Pulmonary artery endothelial cell (primary cell): ENCODE measurements at places on chromosomes 4 and X. TPM values are rescaled to one million over a fixed set of nuclear protein-coding genes. Genes with fewer than 3 reads are reported as not detected.

GRCh38 chrX:56995271-56995994 is at the start of gene SPIN3:
TSS of gene SPIN3 (minus strand) at chrX:56995541. CDS start at chrX:56994947, 594 bp downstream.
- peak; percentile 17 for DNase-seq

IBSP gene
- total RNA-seq, result not detected in 2 replicates

PABPC5 gene
- 0.92 and 2.0 TPM in 2 replicates for total RNA-seq

DNA sequence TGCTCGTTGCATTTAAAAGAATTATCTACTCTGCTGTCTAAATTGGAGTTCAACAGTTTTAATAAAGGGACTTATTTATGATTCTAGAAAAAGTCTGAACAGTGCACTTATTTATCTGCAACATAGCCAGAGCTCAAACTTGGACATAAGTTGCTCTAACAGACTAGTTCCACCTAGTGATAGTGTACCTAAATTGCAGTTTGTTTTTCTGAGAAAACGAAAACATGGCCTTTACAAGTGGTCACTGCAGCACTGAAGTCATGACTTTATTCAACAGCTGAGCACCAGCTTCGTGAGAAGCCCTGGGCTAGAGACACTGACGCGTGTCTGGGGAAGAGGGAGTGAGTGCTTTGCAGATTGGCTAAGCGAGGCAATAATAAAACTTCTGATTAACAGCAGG is 77.3 kb upstream of the IGSF1 start:
- DNase-seq, result no peak

GRCh38 chr4:133186210-133186609 is 37.1 kb downstream of the PCDH10 start:
- DNase-seq, result no peak

GRCh38 chrX:132395645-132396044 is 93.2 kb downstream of the MBNL3 start:
- no peak for DNase-seq

PPP1R3F gene
- 1.5 and 3.1 TPM in 2 replicates for total RNA-seq

DNA sequence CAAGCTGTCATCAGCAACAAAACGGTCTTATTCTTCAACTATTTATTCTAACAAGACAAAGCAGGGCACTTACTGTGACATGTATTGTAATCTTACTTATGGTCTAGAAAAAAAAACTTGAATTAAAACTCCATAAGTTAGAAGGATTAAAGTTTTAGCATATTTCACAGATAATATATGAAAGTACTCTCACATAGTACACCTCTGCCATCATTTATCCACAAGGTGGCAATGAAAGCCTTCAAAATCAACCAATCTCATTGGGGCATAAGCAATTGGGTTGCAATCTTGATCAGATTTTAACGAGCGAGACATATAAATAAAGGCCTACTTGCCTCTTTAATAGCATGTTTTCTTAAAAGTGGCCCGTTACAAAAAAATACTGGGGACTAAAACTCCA is 1382.9 kb downstream of the FAM133A start:
- no peak for DNase-seq

AKAP14 gene
- total RNA-seq, result not detected in 2 replicates

DNA sequence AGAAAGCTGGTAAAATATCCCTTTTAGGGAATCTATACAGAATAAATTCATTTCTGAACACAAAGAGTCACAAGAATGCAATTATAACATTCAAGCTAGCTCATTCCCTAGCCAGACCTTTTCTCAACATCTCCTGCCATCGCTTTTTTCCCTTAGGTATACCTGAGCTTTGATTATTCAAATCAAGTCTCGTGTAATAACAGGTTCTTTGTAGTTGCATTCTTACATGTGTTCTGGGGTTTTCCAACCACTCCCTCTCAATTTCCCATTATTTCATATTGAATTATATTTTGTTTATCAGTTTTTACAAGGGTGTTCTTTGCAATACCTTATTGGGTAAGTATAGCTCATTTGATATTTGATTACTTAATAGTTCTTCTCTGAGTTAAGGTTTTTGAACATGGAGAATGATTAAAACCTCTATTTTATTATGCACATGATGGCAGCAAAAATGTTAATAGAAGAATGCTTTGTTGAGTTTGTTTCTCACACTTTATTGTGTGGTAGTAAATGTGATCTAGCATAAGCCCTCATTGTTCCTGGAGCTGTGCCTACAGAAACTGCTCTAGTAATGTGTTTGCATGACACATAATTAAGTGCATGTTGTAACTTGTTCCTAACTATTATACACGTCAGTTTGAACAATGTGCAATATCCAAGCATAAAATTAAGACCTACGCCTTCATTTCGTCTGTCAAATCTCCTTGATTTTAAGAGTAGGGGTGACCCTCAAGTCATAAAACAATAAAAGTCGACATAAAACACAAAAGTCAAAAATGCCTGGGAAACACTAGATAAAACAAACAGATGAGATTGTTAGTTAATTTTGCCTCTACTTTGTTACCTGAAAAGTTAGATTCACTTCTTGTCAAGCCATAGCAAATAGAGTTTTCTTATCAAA is 124.0 kb upstream of the POF1B start:
- no peak for DNase-seq

DNA sequence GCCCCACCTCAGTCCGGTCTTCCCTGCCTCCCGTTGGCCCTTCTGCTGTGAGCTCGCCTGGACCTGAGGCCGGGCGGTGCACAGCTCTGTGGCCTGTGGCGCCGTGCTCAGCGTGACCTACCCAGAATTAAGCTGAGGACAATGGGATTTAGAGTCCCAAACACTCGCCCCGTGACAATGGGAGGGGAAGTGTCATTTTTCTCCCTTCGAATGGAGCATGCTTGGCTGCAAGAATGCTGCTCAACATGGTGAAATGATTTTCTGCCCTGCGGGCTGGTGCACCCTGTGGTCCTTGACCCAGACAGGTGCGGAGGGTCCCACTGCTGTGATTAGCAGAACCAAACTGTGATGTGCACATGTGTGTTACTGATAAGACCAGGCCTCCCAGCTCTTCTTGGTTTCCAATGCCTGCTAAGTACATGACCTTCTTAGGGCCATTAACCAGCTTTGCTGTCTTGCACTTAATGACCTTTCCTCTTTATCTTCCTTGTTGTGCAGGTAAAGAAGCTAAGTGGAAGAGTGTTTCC is 772 bp downstream of the EOLA1 start:
- DNase-seq, result no peak

DNA sequence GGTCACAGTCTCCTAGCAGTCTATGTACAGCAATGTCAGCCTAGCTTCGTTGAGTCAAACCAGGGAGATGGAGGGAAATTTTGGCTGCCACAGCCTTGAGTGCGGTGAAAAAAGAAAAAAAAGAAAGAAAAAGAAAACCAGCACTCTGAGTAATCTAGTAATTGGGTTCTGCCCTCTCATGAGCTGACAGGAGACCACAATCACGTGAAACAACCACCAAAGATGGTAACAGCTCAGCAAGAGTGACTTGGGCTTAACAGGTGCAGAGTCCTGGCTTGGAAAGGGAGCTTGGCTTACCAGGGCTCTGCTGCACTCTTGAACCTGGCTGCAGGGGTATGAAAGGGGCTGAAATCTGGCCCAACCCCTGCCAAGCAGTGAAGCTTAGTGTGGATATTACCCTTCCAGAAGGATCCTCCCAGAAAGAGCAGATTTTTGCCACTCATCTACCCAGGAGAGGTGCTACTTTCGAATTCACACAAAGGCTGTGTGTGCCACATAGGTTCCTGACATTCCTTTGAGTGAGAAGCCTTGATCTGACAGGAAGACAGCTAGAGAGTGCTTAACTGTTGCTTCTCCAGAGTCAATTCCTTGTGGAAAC is 350.3 kb downstream of the PTTG2 start:
- no peak for DNase-seq

- DNase-seq, result no peak
Measured at GRCh38 chr4:120561648-120562047, 360.9 kb downstream of the PRDM5 start.

GRCh38 chr4:123246085-123246484 is 150.5 kb upstream of the SPRY1 start:
- no peak for DNase-seq

TNIP3 gene
- total RNA-seq, result 0.20 and 1.2 TPM in 2 replicates

DNA sequence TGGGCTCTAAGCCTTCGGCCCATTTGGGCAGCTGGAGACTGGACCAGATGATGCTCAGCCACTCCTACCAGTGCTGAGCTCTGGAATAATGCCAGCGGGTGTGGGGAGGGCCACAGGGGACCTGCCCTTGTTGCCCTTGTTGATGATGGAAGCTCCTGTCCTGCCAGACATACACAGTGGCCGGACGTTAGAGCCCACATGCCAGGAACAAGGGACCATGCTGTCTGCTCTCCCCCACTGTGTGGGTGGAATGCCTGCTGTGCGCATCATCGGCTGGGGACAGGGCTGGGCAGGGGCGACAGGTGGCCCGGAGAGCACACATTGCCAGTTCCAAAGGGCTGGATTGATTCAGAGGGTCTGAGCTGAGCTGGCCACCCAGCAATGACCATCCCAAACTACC is 2.0 kb downstream of the ABLIM2 start:
- DNase-seq, result no peak

DNA sequence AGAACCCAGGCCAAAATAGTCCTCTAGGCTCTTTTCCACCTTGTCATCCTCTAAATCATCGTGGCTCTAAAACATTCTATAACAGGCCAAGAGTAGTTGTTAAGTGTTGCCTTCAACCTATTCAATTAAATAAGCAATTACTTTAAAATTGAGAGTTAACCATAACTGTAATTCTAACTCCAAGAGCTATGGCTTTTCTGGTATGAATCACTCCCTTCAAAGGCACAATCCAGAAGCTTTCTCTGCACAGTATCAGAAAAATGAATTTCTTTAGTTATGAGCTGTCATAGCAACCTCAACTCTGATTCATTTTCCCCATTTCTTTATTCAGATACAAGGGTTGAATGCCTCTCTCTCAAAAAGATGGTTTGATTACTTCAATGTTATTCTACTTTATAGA is 21.7 kb downstream of the INPP4B start:
- DNase-seq, result no peak

- DNase-seq, result no peak
Measured at GRCh38 chr4:85522836-85523235, 47.9 kb downstream of the ARHGAP24 start.

RS1 gene
- not detected in 2 replicates for total RNA-seq

DNA sequence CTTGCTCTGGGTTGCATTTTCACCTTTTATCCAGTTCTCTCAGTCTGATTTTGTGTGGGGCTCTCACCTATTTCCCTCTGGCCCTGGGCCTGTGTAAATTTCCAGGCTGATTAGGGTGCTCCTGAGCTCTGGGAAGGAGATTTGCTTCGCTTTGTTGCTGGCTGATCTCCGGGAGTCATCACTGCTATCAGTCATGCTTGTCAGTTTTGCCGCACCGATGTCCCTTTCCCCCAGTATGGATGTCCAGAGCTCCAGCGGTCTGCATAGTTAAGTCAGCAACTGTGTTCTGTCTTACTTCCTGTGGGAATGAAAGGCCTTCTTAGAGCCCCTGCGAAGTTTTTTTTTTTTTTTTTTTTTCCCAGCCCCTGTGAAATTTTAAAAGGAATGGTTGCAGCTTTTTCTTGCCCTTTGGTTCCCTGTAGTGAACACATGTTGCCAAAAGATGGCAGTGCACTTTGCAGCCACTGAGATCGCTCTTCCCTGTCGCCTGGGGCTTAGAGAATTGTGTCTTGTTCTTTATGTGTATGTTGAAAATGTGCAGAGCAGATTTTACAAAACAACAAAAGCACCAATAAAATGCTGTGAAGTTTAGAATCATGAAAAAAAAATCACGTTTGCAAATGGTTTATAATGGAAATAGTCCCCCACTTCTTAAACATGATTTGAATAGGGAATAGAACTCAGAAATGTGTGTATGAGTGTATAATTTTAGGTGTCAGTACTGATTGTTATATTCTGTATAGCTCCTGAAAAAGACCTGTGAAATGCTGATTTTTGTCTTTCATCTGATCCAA is 109.1 kb upstream of the SLC4A4 start:
- DNase-seq, result no peak

DNA sequence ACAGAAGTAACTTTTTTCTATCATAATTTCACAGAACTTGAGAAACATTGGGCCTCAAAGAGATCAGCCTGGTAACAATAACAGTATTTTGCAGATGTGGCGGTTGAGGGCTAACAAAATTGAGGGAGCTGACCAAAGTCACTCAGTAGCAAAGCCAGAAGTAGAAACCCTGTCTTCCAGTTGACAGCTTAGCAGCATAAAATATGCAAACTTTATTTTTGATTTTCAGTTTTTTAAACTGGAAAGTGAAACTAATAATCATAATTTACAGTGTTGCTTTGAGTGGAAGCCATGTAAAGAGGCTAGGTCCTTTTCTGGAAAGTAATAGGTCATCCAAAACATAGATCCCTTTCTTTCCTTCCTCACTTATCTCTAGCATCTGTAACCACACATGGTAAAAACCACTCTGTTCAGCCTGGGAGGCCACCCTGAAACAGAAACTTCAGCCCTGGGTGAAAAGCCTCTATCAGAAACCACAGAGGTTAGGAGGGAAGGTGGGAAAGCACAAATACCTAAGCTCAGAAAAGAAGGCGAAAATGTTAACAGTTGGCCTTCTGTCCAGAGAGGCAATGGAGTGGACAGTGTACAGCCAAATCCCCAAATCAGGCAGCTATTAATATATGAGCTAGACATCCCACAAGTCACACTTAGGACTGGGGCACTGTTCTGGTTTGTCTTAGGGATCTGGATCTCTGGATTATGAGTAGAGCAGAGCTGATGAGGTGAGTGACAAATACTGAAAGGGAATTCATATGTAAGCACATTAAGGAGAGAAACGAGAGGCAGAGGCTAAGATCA is 61.1 kb upstream of the ARSJ start:
- no peak for DNase-seq

DNA sequence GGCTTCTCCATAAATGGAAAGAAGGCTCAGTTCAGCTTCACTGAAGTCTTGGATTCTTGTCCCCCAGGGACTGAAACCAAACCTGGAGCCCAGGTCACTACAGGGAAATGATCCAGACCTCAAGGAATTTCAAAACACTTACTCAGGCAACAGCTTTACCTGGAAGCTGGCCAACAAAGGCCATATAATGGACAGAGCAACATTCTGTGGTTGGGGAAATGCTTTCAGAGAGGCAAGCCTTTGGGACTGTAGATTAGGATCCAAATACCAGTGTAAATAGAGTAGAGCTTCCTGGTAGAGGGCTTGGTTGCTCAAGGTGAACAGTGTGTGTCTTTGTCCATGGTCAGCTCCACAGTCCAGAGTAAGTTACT is 57.0 kb upstream of the PROM1 start:
- peak; percentile 65 for DNase-seq

SLC34A2 gene
- not detected in 2 replicates for total RNA-seq

DNA sequence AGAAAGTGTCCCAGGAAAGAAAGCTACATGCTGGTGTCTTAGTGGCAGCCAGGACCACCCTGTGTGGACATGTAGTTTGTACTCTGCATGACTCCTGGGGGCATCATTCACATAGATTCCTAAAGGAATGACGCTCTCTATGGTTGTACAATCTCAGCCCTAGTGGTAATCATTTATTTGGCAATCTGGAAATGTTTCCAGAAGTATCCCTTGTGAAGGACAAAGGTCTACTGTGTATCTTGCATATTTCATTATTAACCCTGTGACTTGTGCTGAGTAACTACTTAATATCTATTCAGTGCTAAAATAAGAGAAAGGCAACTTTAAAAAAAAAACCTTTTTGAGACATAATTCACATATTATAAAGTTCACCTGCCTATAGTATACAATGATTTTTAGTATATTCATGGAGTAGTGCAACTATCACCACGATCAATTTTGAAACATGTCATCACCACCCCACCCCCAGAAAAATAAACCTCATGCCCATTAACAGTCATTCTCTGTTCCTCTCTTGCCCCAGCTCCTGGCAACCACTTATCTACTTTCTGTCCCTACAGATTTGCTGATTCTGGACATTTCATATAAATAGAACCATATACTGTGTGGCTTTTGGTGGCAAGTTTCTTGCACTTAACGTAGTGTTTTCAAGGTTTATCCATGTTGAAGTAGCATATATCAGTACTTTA is 51.7 kb downstream of the SHROOM3 start:
- DNase-seq, result no peak
